ENCODE measurements at places on chromosomes 12 and 14.

GRCh38 chr12:92987846-92988621 is 58.9 kb upstream of the EEA1 start:
- DNase-seq: peak; percentile 92

- DNase-seq: no peak
These were observed 10.9 kb upstream of the TFCP2 start for GRCh38 chr12:51183816-51184215.

- DNase-seq: no peak
These were observed 311.2 kb downstream of the DUSP6 start for GRCh38 chr12:89041078-89041477.

GRCh38 chr12:109782326-109782703 is 50.9 kb downstream of the TRPV4 start:
- no peak for DNase-seq

GRCh38 chr12:104478396-104479122 is 21.8 kb downstream of the CHST11 start:
- DNase-seq: peak; percentile 81

DNA sequence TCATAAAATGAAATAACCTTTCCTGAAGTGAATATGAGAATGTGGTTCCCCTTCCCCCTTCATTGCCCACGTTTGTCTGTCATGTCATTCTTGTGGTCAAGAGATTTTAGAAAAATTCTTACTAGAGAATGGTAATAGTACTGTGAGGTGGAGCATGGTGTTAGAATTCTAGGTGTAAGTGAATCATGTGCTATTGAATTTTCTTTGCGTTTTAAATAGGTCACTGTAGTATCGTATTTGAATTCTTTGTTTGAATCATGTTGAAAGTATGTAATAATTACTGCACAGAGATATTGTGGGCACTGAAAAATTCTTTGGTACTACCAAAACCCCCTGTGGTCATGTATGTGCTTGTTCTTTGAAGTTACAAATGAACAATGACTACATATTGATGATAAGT is 49.9 kb downstream of the FUT8 start:
- no peak for DNase-seq

DNA sequence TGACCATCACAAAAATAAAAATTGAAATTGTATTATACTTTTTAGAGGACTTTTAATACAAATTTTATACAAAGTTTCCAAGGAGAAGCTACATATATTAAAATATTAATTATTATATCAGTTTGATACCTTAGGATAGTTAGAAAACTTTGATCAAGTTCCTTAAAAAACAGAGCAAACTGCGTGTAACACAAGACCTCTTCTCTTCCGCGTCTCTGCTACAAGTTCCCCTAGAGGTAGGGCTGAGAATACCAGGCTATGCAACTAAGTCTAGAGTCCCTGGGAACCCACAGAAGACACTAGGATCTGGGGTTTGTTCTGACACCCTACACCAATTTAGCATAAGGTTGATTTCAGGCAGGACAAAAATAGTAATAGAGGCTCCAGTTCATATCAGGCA is 319.0 kb downstream of the FOXG1 start:
- no peak for DNase-seq

- no peak for DNase-seq
These were observed at the start of gene HPD for GRCh38 chr12:121858662-121859572. TSS of gene HPD (minus strand) at chr12:121858859. CDS start at chr12:121858823, 36 bp downstream.

DNA sequence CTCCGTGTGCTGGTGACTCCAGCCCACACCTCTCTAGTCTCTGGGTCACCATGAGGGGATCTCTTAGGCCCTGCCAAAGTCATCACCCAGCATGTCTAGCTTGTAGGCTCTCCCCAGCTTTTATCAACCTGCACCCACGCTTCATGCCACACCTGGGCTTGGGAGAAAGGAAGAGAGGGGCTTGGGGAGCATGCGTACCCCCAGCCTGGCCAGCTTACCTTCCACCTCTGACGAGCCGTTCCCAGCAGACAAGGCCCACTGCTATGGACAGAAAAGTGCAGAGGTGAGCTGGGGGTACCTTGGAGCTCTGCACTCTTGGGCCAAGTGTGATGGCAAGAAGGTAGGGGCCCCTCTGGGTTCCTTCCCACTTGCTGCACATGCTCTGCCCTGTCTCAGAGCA is 1.7 kb downstream of the PGF start:
- DNase-seq: no peak

DNA sequence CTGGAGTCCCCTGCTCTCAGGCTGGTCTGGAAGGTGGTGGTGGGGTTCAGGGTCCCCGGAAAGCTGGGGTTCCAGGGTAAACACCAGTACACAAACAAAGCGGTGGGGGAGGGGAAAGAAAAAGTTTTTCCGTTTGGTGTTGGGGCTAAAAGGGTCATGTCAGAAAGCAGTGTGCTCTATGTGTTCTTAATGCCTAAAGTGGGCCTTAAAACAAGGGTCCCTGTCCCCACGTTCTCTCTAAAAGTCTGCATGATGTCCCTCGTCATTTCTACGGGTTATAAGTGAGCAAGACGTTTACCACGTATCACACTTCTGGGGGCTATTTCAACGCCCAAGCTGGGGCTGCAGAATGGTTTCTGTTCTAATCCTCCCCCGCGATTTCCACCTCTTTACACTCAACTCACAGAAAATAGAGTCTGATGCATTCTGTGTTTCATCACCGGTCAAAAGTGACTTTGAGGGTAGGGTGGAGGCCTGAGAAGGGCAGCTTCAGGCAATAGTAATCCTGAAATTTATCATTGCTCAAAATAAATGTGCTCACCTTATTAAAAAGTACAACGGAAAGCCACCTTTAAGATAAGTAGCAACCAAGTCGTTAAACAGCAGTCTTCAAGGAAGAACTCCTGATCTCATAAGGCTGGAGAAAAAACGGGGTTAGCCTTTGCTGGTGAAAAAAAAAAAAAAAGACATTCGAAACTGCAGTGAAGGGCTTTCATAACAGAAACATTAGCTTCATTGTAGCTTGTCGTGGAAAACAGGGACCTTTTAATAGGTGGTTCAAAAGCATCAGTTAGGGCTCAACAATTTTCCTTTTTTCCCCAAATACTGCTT is 63.9 kb upstream of the PTGR2 start:
- peak; percentile 73 for DNase-seq

- DNase-seq: no peak
These were observed 60.9 kb upstream of the CMKLR1 start for GRCh38 chr12:108400056-108400455.

DNA sequence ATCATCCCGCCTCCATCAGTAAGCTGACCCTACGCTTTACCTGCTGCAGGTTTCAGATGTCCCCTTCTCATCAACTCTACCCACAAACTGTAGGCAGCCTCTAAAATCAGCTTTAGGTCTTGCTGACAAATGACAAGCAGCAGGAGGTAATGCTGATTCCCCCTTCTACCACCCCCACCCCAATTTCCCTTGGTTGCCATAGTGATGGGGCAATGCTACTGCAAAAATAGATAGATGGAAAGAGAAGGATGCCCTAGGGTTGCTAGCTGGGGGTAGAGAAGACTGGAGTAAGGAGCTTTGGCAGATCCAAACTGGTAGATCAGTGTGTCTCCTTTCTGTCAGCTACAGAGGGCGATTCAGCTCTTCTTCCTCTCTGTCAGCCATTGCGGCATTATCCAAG is 19.8 kb upstream of the PDE1B start:
- no peak for DNase-seq

DNA sequence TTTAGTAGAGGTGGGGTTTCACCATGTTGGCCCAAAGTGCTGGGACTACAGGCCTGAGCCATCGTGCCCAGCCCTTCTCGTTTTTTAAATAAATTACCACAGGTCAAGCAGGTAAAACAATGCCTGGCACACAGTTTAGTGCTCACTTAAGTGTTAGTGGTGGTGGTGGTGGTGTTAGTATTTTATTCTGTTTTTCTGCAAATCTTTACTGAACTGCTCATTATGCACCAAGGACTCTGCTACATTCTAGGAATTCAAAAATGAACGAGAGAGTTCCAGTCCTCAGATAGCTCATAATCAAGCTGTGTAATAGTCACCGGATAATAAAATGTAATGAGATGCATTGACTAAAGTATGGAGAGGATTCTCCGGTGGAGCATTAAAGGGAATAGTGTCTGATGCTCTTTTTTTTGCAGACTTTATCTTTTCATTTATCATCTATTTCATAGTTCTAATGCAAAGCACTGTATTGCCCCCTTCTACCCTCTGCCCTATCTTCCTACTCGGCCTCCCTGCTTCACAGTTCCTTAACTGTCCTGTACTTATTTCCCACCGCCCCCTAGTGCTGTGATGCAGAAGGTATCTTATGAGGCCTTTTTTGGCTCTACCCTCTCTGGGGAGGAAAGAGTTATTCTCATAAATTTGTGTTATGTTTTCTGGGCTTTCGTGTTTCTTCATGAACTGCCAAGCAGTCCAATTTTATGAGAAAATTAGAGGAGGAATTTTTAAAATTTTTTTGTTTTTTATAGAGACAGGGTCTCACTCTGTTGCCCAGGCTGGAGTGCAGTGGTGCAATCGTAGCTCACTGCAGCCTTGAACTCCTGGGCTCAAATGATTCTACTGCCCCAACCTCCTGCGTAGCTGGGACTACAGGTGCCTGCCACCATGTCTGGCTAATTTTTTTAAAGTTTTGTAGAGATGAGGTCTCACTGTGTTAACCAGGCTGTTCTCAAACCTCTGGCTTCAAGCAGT is 1.0 kb downstream of the ITFG2 start:
- peak; percentile 69 for DNase-seq

GRCh38 chr14:102606296-102606695 is 13.8 kb downstream of the RCOR1 start:
- no peak for DNase-seq

GRCh38 chr12:32545413-32545980 is 133.6 kb upstream of the DNM1L start:
- DNase-seq: no peak

DNA sequence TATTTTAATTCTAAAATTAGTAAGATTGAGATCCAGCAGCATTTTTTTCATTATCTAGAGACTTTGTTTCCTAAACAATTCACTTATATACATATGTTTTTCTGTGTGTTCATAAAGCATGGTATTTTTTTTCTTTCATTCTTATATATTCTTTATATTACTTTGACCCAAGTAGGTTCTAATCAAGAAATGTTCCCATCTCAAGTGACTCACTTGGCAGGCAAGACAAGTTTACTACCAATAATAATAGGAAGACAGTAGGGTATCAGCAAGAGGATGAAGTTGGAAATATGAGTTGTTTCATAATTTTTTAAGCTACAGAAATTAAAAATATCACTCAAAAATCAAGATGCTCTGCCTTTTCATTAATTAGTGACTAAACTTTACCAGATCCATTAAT is 613.4 kb upstream of the ATP2B1 start:
- no peak for DNase-seq

- DNase-seq: peak; percentile 61
These were observed 33.2 kb upstream of the PPP1R13B start for GRCh38 chr14:103880348-103881267.

DNA sequence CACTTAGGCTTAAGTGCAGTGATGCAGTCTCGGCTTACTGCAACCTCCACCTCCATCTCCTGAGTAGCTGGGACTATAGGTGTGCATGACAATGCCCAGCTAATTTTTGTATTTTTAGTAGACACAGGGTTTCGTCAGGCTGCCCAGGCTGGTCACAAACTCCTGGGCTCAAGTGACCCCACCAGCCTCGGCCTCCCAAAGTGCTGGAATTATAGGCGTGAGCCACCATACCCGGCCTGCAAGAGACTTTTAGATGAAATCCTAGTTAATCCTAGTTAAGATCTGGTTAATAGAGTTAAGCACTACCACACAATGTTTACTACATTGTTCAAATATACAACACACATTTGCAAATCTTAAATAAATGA is 196.5 kb upstream of the AMIGO2 start:
- DNase-seq: no peak

- DNase-seq: no peak
These were observed 2.1 kb downstream of the ITPK1 start for GRCh38 chr14:93113678-93114067.

DNA sequence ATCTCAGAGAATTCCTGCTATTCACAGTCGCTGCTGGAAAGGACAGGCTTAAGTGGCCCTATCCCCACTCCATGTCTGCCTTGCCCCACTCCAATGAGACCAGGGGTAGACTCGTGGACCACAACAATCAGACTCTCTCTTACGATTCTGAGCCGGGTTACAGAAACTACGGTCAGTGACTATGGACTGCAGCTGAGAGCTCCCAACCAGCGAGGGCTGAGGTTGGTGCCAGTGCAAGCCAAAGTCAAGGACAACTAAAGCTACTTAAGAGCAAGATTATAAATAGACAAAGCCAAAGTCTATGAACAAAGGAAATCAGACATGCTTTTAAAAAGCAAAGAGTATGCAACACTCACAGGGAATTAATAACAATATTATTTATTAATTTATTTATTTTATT is 18.3 kb upstream of the AMIGO2 start:
- no peak for DNase-seq

DNA sequence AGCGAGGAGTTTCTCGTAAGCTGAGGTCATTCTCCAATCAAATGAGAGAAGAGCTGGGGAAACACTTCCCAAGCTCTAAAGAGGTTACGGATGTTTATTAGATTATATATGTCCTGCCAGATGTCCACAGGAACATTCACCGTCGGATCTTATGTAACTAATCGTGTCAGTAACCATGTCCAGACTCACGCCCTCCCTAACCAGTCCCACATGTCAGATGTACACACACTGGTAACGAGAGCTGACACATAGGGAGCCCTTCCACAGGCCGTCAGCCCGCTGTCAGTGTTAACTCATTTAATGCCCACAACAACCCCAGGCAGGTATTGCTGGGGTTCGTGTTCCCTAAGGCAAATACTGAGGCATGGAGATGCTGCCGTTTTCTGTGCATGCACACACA is 223.7 kb upstream of the RTL1 start:
- no peak for DNase-seq

GRCh38 chr14:64930085-64930843 is 12.3 kb downstream of the GPX2 start:
- DNase-seq: no peak

DNA sequence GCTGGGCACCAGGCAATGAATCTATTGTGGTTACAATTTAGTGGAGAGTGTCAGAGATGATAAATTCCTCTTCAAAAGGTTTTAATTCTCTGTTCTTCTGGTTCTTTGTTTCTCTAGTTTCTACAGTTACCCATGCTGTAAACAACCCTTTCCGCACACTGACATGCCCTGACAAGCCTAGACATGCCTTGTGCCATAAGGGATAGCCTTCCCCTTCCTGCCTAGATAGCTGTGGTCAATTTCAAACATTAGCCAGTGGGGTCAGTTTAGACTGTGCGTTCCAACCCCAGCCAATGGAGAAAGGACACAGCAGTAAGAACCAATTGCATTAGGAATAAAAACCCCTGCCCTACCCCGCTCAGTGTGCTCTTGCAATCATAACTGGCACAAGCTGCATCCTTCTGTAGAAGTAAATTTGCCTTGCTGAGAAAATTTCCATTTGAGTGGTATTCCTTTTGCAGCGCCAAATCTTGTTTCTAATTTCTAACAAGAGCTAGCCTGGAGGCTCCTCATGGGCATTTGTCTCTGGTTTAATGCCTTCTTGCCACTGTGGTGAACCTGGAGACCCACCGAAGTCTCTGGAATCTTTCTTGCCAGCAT is 6.4 kb downstream of the EDDM3A start:
- no peak for DNase-seq

DNA sequence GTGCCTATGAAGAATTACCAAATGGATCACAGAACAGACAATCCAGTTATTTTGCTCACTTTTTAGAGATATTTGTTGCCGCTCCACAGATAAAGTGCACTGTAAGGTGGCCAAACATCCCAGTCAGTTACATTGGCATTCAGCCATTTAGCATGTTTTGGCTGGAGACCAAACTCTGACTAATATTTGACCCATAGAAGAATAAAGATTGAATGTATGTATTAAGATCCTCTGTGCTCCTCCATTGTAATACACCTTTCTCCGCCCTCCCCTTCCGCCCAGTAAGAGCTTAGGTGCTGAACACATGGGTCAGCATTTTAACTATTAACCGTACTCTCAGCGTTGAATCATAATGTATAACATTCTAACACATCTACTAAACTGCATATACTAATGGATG is 163.4 kb downstream of the ANO6 start:
- no peak for DNase-seq
